ENCODE measurements at places on chromosomes 7 and 10.

- no peak for ATAC-seq
These were observed 59.9 kb downstream of the PWWP2B start for GRCh38 chr10:132456881-132457280.

DNA sequence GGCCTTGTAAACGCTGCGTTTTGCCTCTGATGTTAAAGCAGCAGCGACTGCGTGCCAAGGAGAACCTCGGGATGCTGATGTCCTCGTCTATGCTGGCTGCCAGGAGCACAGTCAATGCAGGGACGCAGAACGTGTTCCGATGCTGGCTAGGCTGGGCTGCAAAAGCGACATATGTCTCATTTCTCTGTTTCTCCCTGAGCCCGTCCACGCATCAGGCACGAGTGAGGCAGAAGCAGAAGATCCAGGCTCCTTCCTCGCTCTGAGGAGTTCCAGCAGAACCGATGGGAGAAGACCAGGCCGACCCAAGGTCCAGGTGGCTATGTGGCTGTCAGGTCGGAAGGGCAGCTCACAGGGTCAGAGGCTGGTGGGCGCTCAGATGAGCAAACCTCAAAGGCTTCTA is 3.7 kb upstream of the FOXL3 start:
- no peak for ATAC-seq

- ATAC-seq: no peak
These were observed 1033.8 kb downstream of the NRG3 start for GRCh38 chr10:82908751-82909150.

DNA sequence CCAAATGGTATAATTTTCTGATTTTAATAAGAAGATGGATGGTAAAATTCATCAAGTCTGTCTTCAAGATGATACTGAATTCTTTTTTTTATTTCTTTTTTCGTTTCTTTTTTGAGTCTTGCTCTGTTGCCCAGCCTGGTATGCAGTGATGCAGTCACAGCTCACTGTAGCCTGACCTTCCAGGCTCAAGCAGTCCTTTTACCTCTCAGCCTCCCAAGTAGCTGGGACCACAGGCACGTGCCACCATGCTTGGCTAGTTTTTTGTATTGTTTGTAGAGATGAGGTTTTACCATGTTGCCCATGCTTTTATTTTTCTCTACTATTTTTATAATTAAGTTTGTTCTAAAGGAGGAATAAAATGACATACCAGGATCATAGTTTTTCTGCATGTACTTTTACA is 52.1 kb upstream of the HELLS start:
- ATAC-seq: no peak

DNA sequence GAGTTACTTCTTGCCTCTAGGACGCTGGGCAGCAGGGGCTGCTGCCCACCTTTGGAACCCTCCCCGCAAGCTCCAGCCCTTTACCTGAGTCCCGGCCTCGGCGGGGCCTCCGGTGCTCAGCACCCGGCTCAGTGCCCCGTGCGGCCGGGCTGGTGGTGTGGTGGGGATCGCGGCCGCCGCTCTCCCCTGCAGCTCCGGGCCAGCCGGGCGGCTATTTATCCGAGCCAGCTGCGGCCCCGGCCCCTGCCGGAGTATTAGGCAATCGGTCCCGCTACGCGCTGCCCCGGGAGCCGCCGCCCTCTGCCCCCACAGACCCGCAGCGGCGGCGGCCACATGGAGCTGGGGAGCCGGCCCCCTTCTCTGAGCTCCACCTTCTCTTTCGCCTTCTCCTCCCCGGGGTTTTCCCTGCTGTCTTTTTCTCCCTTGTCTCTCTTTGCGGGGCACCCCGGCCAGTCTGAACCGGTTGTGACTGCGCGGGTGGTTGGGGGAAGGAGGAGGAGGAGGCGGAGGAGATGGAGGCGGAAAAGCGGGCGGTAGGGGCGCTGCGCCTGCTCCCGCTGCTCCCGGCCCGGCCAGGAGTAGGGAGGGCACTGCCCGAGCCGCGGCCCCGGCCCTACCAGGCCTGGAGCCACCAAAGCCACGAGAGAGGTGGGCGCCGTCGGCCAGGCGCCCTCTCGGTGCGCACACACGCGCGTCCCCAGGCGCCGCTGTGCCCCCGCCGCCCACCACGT is at the start of gene SLC16A9:
Gene SLC16A9, minus strand, starts transcription at position 456 of the 731 bp plus-strand sequence. CDS start 25,559 bp downstream, outside the sequence.
- peak; percentile 82 for ATAC-seq
